ENCODE measurements at places on chromosomes 1 and 21. TPM values are rescaled to one million over a fixed set of nuclear protein-coding genes. Genes with fewer than 3 reads are reported as not detected.

Gene GABPB2
- 29.1 TPM for total RNA-seq

Gene CFHR3
- not detected for total RNA-seq

Gene SAMD13
- total RNA-seq = 0.46 TPM

Gene RGS13
- total RNA-seq = not detected

Gene PRAMEF8
- total RNA-seq = not detected

GRCh38 chr1:186139701-186140100 lies 235.4 kb downstream of the TPR start:
- H3K4me3 ChIP-seq = no peak overlapping the region
- H3K36me3 ChIP-seq = no peaks in the 10 kb centered on the region
- no peak overlapping the region for H3K27ac ChIP-seq
- no peaks in the 10 kb centered on the region for H3K27me3 ChIP-seq

GRCh38 chr1:111602302-111602701 lies 17.3 kb upstream of the RAP1A start:
- peak overlapping the region; percentile 80 for H3K4me3 ChIP-seq
- no peak for DNase-seq
- no peaks in the 10 kb centered on the region for H3K36me3 ChIP-seq
- H3K27me3 ChIP-seq = no peaks in the 10 kb centered on the region

DNA sequence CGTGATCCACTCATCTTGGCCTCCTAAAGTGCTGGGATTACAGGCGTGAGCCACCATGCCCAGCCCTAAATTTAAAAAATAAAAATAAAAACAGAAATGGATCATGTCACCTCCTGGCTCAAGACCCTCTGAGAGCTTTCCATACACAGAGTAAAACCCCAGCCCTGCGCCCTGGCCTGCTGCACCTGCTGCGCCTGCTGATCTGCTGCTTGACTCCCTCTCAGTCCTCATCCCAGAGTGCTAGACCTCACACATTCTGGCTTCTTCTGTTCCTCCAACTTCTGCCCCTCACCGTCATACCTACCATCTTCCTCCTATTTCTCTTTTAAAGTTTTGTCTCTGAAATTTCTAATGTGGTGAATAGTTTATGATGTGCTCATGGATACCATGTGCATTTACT lies 42.7 kb upstream of the DIPK1A start:
- no peaks in the 10 kb centered on the region for H3K4me1 ChIP-seq
- no peak for DNase-seq
- no peak overlapping the region for H3K4me3 ChIP-seq
- peaks cover 16% of the 10 kb centered on the region for H3K27me3 ChIP-seq
- H3K36me3 ChIP-seq = no peaks in the 10 kb centered on the region

GRCh38 chr1:106753066-106753465 lies 303.4 kb upstream of the PRMT6 start:
- H3K27ac ChIP-seq = no peak overlapping the region
- no peak for DNase-seq
- H3K4me1 ChIP-seq = no peaks in the 10 kb centered on the region
- H3K36me3 ChIP-seq = no peaks in the 10 kb centered on the region
- H3K27me3 ChIP-seq = no peaks in the 10 kb centered on the region

DNA sequence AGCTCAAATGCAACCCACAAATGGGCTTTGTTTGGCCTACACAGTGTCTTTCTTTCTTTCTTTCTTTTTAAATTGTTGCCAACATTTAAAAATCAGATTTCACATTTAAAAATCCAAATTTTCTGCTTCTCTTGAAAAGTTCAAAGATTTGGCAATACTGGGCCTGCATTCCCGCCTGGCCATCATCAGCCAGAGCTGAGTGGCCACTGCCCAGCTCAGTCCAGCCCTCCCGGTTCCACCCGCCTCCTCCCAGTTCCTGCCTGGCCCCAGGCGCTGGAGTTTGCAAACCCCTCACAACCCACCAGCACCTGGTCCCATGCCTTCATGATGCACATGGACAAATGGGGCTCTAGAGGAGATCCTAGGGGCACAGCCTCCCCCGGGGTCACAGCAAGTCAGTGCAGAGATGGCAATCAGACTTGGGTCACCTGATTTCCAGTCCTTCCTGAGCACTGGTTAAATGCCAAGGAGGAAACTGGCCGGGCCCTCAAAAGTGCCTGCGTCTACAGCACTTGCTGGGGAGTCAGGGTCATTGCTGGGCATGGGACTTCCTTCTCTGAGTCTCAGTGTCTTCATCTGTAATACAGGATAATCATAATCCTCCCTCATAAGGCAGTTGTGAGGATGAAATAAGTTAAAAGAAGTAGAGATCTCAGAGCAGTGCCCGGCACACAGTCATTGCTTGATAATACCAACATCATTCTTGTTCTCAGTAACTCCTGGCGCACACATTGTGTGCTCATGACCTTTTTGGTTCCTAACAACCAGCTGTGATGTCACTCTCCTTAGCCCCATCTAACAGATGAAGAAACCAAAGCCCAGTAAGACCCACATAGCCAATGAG lies 41.0 kb upstream of the LAPTM5 start:
- H3K4me1 ChIP-seq = peaks cover 8% of the 10 kb centered on the region
- no peak overlapping the region for H3K4me3 ChIP-seq
- no peak overlapping the region for H3K27ac ChIP-seq
- DNase-seq = no peak
- no peaks in the 10 kb centered on the region for H3K36me3 ChIP-seq
- H3K27me3 ChIP-seq = peaks cover 10% of the 10 kb centered on the region

- no peak for DNase-seq
- H3K27me3 ChIP-seq = no peaks in the 10 kb centered on the region
- H3K4me1 ChIP-seq = no peaks in the 10 kb centered on the region
- no peak overlapping the region for H3K27ac ChIP-seq
These were observed 49.1 kb downstream of the WNT9A start for GRCh38 chr1:227898502-227899140.

GRCh38 chr1:59262631-59263030 lies 34.3 kb upstream of the FGGY start:
- DNase-seq = no peak
- H3K4me3 ChIP-seq = no peak overlapping the region
- H3K4me1 ChIP-seq = no peaks in the 10 kb centered on the region
- H3K27me3 ChIP-seq = peaks cover 11% of the 10 kb centered on the region
- no peaks in the 10 kb centered on the region for H3K36me3 ChIP-seq

DNA sequence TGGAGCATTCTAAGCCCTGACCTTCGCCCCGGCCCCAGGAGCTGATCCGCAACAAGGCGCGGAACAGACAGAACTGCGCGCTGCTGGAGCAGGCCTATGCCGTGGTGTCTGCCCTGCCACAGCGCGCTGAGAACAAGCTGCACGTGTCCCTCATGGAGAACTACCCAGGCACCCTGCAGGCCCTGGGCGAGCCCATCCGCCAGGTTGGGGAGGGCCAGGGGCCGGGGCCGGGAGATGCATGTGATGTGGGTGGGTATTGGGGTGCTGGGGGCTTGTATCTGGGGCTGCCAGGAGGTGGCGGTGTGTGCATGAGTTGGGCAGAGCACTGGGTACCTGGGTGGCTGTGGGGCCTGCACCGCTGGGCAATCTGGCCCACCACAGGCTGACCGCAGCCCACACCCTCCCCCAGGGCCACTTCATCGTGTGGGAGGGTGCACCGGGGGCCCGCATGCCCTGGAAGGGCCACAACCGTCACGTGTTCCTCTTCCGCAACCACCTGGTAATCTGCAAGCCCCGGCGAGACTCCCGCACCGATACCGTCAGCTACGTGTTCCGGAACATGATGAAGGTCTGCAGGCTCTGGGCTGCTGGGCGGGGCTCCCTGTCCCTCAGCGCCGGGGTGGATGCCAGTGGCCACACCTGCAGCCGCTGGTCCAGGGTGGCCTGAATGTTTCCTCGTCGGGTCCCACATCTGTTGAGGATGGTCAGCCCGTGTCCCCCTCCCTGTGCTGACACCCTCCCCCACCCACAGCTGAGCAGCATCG lies 65.8 kb downstream of the TRIM11 start:
- no peak for DNase-seq
- H3K27me3 ChIP-seq = no peaks in the 10 kb centered on the region
- no peaks in the 10 kb centered on the region for H3K4me1 ChIP-seq
- H3K27ac ChIP-seq = no peak overlapping the region
- no peaks in the 10 kb centered on the region for H3K36me3 ChIP-seq
- no peak overlapping the region for H3K4me3 ChIP-seq

DNA sequence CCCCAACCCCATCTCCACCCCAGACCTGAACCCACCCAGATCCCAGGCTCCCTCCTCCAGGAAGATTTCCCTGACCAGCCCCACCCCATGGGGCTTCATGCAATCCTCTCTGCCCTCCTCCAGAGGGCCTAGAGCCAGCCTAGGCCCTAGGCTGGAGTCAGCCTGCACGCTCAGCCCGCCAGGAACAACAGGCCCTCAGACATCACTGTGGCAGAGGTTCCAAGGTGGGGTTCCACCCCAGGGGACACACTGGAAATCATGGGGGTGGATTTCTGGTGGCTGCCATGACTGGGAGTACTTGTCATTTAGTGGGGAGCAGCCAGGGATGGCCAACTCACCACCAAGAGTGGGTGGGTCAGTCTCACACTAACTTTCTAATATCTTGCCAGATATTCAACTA lies 122.0 kb downstream of the GLIS1 start:
- H3K36me3 ChIP-seq = peaks cover under 1% of the 10 kb centered on the region
- no peaks in the 10 kb centered on the region for H3K27me3 ChIP-seq
- no peak for DNase-seq
- H3K27ac ChIP-seq = no peak overlapping the region
- H3K4me3 ChIP-seq = no peak overlapping the region
- no peaks in the 10 kb centered on the region for H3K4me1 ChIP-seq

DNA sequence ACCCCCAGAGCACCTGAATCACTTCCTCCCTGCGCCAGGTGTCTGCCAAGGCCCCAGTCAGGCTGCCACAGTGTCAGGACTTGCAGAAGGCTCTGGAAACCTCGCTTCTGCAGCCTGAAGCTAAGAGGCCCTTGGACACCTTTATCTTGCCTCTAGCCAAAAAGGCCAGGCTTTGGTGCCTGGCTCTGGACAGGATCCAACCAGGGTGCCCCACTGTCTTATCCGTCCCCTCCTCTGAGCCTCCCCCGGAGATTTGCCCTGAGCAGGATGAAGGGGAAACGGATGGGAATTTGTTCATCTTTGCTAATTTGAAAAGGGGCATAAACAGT lies 12.8 kb upstream of the CLSTN1 start:
- no peak overlapping the region for H3K4me3 ChIP-seq
- no peak for DNase-seq
- H3K27me3 ChIP-seq = no peaks in the 10 kb centered on the region
- H3K36me3 ChIP-seq = no peaks in the 10 kb centered on the region
- no peak overlapping the region for H3K27ac ChIP-seq

DNA sequence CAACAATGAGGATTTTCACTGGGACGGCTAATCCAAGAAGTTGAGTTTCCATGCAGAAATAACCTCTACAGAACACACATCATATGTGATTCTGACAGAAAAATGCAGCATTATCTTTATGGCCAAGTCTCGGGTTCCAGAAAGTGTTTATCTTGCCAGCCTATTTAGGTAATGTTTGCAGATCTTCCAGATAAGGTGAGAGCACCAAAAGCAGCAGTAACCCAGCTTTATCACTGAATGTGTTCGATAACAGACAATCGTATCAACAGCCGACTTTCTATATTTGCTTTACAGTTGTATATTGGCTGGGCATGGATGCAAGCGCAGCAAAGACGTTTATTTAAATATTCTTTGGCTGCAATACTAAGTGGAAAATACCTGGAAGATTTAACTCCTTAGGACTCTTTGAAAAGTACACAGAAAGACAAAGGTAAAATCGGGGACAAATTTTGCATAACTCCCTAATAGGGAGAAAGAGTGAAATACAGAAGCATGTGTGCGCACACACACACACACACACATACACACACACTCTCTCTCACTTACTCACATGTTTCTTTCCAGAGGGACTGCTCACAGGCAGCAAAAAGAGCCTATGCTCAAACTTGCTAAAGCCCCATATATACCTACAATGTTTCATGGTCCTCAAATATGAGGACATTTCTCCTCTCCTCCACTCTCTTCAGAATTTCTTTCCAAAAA lies 3.0 kb upstream of the CTSK start:
- no peaks in the 10 kb centered on the region for H3K27me3 ChIP-seq
- H3K27ac ChIP-seq = no peak overlapping the region
- peaks cover 21% of the 10 kb centered on the region for H3K4me1 ChIP-seq
- DNase-seq = no peak
- H3K4me3 ChIP-seq = no peak overlapping the region
- H3K36me3 ChIP-seq = peaks cover 2% of the 10 kb centered on the region

- no peak for DNase-seq
- H3K36me3 ChIP-seq = peaks cover 1% of the 10 kb centered on the region
- no peak overlapping the region for H3K27ac ChIP-seq
- peaks cover 18% of the 10 kb centered on the region for H3K4me1 ChIP-seq
- peaks cover 9% of the 10 kb centered on the region for H3K27me3 ChIP-seq
- peak overlapping the region; percentile 13 for H3K4me3 ChIP-seq
These were observed 94.7 kb downstream of the LIPI start for GRCh38 chr21:14116080-14116481.

- peaks cover 4% of the 10 kb centered on the region for H3K36me3 ChIP-seq
- peaks cover 43% of the 10 kb centered on the region for H3K4me1 ChIP-seq
- DNase-seq = no peak
- peak overlapping the region; percentile 20 for H3K4me3 ChIP-seq
- H3K27me3 ChIP-seq = no peaks in the 10 kb centered on the region
- H3K27ac ChIP-seq = no peak overlapping the region
These were observed 51.2 kb downstream of the IL23R start for GRCh38 chr1:67217417-67217816.

- no peaks in the 10 kb centered on the region for H3K4me1 ChIP-seq
- H3K27ac ChIP-seq = no peak overlapping the region
- H3K4me3 ChIP-seq = no peak overlapping the region
- DNase-seq = no peak
- peaks cover 20% of the 10 kb centered on the region for H3K27me3 ChIP-seq
- H3K36me3 ChIP-seq = no peaks in the 10 kb centered on the region
These were observed 36.2 kb downstream of the SIM2 start for GRCh38 chr21:36735201-36735515.

All from activated T-cell treated with anti-CD3 and anti-CD28 coated beads, Interleukin-2, amount 50 U/mL, for 72 hours (primary cell).